GM12891 (cell line): ENCODE measurements at places on chromosomes 1 and 21.
A peak's percentile ranks its signal among the peaks of the same experiment; 100 is the strongest.

GRCh38 chr21:44499211-44499560 is 40.8 kb downstream of the KRTAP10-1 start:
- DNase-seq = no peak

DNA sequence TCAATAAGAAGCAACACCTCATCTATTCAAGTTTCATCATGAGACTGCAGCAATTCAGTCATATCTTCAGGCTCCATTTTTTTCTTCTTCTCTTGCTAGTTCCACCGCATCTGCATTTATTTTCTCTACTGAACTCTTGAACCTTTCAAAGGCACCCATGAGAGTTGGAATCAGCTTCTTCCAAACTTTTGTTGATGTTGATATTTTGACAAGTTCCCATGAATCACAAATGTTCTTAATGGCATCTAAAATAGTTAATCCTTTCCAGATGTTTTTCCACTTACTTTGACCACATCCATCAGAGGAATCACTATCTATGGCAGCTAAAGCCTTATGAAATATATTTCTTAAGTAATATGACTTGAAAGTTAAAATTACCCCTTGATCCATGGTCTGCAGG is 434.3 kb downstream of the GPATCH2 start:
- DNase-seq = no peak

DNA sequence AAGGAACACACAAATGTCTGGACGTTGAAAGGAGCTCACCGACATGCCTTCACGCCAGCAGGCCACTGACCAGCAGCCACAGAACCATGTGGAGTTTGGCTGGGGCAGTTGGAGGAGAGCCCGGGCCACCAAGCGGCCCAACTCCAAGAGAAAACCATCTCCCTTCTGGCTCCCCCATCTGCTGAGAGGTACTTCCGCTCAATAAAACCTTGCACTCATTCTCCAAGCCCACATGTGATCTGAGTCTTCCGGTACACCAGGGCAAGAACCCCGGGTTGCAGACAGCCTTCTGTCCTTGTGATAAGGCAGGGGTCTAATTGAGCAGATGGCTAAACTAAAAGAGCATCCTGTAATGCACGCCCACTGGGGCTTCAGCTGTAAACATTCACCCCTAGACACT is 24.4 kb downstream of the RGS4 start:
- no peak for DNase-seq

- DNase-seq = peak; percentile 32
Measured at GRCh38 chr1:172670791-172671190, 11.9 kb downstream of the FASLG start.

DNA sequence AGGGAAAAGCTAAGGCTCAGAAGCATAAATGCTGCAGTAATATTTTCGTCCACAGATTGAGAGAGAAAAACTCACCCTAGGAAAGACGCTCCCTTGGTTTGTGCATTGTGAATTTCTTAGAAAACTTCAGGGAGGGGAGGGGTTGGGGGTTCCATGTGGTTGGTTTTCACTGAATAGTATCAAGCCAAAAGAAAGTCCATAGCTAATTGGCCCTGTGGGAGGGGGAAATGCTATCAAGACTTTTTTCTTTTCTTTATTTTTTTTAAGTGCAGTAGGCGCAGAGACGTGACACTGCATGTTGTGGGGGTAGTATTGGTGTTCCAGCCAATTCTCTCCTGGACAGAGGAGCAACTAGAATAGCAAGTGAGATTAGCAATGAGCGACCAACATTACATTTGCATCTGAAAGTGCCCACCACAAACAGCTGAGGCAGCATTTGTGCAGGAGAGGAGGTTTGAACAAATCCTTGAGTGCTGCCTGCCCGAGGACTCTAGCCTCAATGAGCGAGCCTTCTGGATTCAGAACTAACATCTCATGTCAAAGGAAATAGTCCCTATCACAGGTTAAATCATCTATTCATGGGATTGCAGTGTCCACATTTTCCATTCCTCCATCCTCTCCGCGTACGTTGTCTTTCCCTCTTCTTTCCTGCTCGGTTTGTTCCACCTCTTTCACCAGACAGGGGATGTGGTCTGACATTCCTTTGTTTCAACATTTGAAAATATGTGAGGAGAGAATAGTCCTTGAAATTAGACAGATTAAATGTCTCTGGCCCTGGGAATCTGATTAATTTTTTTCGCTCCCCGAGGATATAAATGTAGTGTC is 118.0 kb upstream of the MARK1 start:
- no peak for DNase-seq

- DNase-seq = no peak
Measured at GRCh38 chr1:64798872-64799271, 54.0 kb downstream of the RAVER2 start.

- DNase-seq = no peak
Measured at GRCh38 chr1:178092878-178093493, 918 bp upstream of the RASAL2 start.

- DNase-seq = no peak
Measured at GRCh38 chr21:34935452-34935851, 113.7 kb downstream of the RUNX1 start.

DNA sequence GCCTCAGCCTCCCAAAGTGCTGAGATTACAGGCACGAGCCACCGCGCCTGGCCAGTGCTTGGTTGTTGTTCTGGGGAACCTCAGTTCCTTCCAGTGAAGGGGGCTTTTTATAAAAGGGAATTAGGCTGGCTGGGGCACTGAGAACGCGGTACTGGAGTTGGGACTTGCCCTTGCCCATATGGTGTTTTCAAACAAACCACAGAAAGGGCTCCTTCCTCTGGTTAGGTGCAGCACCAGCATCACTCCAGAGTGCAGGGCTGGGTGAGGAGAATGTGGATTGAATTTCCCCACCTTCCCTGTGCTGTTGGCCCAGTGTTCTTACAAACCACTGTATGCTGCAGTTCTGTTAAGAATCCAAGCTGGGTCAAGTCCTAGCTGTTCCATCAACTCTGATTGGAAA is 5.3 kb downstream of the MAN1C1 start:
- DNase-seq = no peak

GRCh38 chr1:21308330-21308729 is 18.1 kb upstream of the ECE1 start:
- no peak for DNase-seq

GRCh38 chr1:29584776-29585175 is 348.5 kb downstream of the PTPRU start:
- no peak for DNase-seq

- DNase-seq = no peak
Measured at GRCh38 chr1:27885114-27885528, 12.8 kb downstream of the THEMIS2 start.

DNA sequence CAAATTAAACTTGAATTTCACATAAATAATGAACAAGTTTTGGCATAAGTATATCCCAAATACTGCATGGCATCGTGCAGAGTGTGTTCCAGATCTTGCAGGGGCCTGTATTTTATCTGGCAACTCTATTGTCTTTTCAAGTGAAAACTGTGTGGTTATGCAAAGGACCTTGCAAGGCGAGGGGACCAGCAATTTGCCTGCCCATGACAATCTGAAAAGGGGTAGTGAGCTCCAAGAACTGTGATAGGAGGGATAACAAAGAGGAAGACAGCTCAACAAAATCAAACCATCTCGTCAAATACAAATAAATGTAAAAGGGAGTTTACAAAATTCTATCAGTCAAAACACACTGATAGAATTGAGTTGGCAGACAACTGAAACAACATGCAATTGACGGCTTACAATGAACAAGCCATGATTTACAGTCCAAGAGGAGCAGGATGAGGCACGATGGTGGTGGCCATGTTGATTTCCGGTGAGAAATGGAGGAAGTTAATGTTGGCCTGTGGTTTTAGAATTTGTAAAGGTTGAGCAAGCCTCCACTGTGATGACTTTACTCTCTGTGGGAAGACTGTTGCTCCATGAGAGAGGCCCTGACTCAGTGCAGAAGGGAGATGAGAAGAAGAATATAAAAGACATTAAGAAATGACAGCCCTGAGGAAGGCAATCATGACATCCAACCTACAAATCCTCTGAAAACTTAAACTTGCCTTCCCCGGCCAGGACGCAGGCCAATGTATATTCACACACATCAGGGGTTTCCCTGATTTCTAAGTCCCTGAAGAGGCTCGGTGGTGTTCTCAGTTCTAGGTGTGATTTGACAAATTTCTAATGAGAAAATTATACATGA is 132.2 kb downstream of the ADSS2 start:
- DNase-seq = peak; percentile 44

DNA sequence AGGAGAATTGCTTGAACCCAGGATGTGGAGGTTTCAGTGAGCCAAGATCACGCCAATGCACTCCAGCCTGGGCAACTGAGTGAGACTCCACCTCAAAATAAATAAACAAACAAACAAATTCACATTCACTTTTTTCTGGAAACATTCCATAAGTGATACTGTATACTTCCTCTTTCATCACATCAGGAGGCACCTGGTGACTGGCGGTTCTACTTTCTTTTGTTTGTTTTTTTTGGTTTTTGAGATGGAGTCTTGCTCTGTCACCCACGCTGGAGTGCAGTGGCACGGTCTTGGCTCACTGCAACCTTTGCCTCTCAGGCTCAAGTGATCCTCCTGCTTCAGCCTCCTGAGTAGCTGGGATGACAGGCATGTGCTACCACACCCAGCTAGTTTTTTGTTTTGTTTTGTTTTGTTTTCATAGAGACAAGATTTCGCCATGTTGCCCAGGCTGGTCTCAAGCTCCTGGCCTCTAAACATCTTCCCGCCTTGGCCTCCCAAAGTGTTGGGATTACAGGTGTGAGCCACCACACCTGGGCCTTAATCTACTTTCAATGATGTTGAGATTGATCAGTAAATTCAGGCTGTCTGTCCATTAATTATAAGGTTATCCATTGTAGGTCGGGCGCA is 10.7 kb downstream of the HAPLN2 start:
- no peak for DNase-seq

DNA sequence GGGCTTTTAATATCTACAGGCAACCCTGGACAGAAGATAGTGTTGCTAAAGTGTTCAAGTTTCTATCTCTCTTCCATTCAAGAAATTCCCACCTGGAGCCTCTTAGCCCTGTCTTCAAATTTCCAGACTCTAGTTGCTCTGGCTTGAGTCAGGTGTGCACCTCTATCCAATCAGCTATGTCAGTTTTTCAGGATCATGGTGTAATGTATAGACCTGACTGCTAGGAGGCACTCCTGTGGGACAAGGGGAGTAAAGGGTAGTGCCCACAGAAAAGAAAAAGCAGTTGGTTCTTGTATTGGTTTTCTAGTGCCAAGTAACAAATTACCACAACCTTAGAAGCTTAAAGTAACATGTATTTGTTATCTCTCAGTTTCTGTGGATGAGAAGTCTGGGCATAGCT is 6.2 kb upstream of the ZRANB2 start:
- no peak for DNase-seq

GRCh38 chr1:175901076-175901836 is 157.9 kb upstream of the TNR start:
- DNase-seq = no peak

- DNase-seq = no peak
Measured at GRCh38 chr1:206796116-206796515, 23.8 kb upstream of the IL10 start.

- no peak for DNase-seq
Measured at GRCh38 chr1:70528590-70529333, 117.7 kb downstream of the CTH start.

DNA sequence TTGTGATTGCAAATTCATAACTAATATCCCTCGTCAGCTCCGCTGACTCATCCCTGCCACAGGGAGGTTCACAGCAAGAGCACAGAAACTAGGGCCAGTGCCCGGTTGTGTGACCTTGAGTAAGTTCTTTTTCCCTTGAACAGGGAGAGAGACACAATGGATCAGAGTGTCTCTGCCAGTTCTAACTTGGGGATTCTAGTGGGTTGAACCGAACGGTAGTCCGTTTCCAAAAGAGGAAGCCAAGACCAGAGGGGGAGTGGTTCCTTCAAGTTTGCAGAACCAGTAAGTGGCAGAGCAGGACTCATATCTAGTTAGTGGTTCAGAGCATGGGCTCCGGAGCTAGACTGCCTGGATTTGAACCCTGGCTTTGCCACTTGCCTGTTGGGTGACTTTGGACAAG is 4.9 kb upstream of the SHISA4 start:
- no peak for DNase-seq

- DNase-seq = no peak
Measured at GRCh38 chr1:205319081-205320018, 2.2 kb downstream of the NUAK2 start.

DNA sequence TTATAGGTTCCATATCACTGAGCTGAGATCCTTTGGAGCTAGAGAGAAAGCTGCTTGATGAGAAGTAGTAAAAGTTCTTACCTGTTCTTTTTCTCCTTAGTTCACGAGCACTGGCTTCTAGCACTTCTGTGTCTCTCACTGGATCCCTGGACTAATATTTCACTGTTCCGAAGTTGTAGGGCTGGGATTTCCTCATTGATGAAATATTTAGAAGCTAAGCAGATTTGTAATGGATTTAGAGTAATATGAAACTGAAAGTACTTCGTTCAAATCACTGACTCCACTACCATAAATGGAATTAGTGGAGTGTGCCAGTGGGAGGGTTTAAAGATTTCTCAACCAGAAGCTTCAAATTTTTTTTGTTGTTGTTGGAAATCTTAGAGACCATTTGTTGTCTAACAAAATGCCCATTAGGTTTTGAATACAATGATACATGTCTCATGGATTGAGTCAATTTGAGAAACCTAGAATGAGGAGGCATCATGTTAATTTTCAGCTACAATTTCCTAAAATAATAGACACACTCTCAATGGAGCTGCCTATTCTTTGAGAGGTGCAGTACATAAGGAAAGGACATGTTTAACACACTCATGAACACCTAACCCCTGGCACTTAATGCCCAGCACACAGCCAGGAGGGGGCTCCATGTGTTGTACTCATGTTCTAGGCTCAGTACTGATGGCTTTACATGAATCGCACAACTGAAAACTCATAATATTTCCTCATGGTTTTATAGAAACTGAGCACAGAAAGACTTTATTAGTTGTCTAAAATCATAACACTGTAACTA is at the start of gene GBP1:
Gene GBP1 (minus strand): TSS at position 130 of the 790 bp plus-strand sequence. CDS start 1,974 bp downstream, outside the sequence.
- DNase-seq = no peak

GRCh38 chr1:45403298-45403697 is 63.1 kb upstream of the MUTYH start:
- DNase-seq = no peak

DNA sequence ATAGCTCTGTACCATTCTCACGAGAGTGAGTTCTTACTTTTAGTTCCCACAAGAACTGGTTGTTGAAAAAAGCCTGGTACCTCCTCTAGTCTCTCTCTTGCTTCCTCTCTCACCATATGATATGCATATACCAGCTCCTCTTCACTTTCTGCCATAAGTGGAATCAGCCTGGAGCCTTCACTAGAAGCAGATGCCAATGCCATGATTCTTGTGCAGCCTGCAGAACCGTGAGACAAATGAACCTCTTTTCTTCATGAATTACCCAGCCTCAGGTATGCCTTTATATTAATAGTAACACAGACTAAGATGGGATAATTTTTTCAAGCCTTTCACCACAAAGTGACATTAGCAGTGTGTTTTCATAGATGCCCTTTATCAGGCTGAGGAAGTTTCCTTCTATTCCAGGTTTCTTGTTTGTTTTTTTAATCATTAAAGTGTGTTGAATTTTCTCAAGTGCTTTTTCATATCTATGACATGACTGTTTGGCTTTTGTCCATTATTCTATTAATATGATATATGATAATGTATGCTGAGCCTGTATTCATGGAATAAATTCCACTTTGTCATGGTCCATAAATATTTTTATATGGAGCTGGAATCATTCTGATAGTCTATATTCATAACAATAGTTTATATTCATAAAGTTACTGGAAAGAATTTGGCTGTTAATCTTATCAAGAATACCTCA is 40.7 kb upstream of the C1orf185 start:
- no peak for DNase-seq
